ENCODE measurements at places on chromosomes 13 and 19.

GRCh38 chr13:94249512-94249911 is 230.0 kb downstream of the DCT start:
- no peak for DNase-seq

DNA sequence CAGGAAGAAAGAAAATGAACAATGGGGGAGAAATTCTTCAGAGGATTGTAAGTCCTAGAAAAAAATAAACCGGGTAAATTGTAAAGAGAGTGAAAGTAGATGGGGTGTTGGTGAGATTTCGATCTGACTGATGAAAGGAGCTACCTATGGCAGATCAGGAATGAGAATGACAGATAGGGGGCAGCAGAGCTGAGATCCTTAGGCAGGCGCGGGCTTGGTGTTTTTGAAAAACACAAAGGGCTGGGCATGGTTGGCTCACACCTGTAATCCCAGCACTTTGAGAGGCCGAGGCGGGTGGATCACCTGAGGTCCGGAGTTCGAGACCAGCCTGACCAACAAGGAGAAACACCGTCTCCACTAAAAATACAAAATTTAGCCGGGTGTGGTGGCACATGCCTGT is 1468.6 kb upstream of the SLC10A2 start:
- no peak for DNase-seq

GRCh38 chr13:20441879-20442278 is 83.8 kb downstream of the CRYL1 start:
- DNase-seq = no peak

- peak; percentile 23 for DNase-seq
Observed at GRCh38 chr19:7497292-7497691, 8.5 kb upstream of the PEX11G start.
